Stimulated activated naive B cell treated with anti-CD40 and anti-IgM and Interleukin-4, amounts not matched to agents 10 μg/mL and 1 μg/mL and 100 μg/mL, for 72 hours (primary cell): ENCODE measurements at places on chromosomes 13 and 19.

- no peak for DNase-seq
Observed at GRCh38 chr13:37997641-37998040, 128.1 kb upstream of the TRPC4 start.

DNA sequence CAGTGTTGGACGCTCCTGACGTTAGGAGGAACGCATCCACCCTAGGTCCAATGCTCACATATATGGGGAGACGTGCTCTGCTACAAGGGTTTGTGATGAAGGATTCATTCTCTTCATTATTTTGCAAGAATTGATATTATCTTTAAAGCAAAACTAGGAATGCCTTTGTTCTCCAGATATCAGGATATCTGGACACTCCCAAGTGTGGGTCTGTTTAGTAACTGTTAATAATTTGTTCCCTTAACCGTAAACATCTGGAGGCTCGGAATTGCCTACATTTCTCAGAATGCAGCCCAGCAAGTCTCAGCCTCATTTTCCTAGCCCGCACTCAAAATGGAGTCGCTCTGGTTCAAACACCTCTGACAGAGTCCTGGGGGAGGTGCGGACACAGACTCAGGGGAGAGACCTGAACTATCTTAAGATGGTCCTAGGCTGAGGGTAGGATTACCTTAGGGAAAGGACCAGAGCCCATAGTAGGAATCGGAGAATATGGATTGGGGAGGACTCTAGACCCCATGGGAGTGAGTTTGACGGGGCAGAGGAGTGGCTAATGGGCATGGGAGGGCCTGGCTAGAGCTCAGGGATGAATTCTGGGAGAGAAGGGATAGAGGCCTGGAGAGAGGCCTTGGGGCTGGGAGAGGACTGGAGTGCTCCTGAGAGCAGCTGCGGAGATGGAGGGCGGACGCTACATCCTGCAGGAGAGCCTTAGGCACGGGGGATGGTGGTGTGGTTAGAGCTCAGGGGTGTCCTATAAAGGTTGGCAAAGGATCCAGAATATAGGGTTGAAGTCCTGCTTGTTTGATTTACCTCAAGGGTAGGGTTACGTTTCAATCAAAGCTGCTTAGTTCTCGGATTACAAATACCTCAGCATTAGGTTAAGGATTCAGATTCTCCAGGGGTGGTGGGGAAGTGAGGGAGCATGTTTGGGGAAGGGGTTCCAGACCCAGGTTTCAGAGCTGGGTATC is 43.2 kb downstream of the ZNF331 start:
- no peak for DNase-seq

DNA sequence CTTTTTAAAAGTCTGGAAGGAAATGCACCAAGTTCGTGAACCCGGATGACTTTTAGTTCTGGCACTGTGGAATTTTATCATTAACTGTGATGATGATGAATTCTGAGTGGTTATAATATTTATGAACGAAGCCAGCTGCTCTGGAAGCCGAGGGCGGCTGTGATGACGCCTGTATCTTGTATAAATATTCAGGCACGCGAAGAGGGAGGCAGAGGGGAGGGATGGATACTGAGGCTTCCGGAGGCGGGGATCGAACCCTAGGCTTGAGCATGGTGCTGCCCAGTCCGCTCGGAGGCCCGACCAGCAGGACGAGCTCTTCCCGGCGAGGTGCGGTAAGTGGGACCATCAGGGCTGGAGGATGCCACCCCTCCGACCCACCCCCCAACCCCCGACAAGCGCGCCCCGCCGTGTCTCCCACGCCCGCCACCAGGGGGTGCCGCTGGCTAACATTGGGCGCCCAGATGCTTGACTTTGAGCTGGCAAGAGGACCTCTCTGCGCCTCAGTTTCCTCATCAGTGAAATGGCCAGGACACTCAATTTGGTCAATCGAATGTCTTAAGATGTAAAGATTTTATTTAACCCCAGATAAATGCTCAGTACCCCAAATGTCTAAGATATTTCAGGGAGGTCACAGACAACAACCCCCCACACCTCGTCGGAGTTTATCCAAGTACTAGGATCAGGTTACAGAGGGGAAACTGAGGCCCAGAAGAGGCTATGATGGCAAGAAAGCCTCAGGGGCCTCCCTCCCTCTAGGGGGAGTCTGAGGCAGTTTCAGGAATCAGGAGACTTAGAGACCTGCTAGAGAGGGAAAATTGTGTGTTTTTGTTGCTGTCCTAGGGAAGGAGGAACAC is 4.5 kb upstream of the RAB3A start:
- DNase-seq, result no peak

DNA sequence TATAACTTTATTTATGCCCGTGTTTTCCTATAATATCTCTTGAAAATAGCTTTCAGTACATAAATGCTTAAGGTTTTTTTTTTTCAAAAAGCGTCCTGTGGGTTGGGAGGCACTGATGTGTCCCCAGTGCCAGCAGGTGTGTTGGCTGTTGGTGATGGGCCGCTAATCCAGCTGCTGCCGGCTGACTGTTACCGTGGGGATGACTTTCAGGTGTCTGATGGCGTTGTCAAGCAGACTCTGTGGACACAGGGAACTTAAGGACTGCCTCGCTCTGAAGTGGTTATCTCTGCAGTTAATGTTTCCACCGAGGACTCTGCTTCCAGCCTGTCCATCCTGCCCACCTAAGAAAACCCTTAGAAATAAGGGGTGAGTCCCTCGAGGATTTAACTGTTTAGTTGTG is 94.5 kb downstream of the ANKRD10 start:
- no peak for DNase-seq

DNA sequence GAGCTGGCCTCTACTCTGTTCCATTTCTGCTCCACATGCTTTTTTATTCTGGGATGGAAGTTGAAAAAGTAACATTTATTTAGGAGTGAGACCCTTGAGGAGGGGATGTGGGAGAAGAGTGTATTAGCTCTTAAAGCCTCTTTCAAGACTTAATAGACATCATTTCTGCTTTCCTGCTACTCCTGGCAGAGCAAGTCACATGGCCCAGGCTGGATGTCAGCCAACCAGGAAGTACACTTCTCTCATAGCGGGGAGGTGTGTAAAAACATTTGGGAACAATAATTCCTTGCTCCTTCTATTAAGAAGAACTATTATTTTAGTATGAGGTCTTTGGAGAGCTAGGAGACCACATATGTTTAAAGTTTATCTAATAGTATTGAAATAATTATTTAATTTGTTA is 40.6 kb upstream of the FAM216B start:
- DNase-seq, result no peak

DNA sequence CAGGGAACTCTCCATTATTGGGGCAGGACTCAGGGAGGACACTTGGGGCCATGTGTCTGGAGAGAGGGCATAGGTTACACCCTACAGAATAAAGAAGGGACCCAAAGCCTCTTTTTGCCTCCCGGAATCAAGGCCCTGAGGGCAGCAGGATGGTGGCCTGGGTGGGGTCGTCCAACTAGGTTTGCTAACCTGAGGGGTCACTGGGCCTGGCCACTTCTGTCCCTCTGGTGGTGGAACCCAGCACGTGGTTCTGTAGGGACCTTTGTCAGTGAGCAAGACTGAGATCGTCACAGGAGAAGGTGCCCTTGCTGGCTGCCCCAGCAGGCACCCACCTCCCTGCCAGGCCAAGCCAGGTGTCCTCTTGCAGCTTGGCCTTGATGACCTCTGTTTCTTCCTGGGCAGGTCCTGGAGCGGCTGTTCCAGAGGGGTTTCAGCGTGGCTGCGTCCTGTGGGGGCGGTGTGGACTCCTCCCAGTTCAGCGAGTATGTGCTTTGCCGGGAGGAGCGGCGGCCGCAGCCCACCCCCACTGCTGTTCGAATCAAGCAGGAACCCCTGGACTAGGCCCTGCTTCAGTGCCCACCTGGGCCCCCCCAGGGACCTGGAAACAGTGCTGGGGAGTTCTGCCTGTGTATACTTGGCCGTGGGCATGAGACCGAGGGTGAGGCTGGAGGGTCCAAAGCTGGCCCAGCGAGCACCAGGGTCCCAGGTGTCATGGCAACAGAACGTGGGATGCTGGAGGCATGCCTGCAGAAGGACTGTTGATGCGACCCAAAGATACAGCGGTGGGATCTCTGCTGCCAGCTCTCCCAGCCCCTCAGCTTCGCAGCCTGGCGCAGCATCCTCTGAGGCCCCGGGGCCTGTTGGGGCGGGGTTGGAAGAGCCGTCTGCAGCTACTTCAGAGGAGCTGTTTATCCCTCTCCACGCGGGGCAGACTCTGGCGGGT is 16.0 kb downstream of the KCTD15 start:
- no peak for DNase-seq

GRCh38 chr19:45590300-45591003 is 5.8 kb upstream of the OPA3 start:
- DNase-seq, result no peak

- no peak for DNase-seq
Observed at GRCh38 chr13:101661839-101662238, 209.4 kb downstream of the ITGBL1 start.
